ENCODE measurements at places on chromosomes 5 and 9. TPM values are rescaled to one million over a fixed set of nuclear protein-coding genes. Genes with fewer than 3 reads are reported as not detected.

DNA sequence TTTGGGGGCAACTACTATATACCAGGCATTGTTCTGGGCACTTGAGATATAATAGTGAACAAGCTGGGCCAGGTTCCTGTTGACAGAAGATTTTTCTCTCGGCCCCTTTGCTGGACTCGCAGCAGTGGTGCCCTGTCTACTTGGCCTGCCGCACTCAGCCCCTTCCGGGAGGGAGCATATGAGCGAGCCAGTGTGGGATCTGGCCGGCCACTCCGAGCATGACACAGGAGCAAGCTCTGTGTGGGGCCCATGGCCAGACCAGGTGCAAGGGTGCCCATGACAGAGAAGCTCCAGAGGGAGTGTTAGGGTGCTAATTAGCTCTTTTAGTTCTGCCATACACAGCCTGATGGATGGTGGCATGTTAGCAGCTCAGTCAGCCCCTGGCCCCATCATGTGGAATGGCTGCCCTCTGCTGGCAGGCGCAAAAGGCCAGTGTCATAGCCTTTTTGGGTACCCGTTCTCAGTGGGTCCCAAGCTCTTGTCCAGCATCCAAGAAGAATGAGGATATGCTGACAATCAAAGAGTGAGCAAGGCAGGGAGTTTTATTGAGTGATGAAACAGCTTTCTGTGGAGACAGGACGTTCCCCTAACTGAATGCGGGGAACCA is 9.3 kb upstream of the KIF4B start:
- no peak for DNase-seq

DNA sequence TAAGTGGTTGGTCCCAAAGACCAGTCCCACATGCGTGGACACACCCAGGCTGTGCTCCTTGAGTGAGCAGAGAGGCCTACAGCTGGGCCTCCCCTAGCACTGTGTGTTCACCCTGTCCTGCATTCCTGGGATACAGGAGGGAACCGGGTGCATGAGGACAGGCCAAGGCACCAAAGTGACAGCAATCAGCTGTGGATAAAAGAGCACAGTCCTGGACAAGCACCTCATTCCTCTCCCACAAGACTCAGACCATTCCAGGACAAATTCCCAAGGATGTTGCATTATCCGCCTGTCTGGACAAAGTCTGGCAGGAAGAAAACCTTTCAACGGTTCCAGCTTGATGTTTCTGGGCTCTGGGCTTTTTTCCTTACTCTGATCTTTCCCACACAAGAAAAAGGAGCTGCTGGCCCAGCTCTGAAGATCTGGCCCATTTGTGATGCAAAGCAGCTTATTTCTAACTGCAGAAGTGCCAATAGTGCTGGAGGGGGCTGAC is 273.2 kb downstream of the ENC1 start:
- DNase-seq: no peak

DNA sequence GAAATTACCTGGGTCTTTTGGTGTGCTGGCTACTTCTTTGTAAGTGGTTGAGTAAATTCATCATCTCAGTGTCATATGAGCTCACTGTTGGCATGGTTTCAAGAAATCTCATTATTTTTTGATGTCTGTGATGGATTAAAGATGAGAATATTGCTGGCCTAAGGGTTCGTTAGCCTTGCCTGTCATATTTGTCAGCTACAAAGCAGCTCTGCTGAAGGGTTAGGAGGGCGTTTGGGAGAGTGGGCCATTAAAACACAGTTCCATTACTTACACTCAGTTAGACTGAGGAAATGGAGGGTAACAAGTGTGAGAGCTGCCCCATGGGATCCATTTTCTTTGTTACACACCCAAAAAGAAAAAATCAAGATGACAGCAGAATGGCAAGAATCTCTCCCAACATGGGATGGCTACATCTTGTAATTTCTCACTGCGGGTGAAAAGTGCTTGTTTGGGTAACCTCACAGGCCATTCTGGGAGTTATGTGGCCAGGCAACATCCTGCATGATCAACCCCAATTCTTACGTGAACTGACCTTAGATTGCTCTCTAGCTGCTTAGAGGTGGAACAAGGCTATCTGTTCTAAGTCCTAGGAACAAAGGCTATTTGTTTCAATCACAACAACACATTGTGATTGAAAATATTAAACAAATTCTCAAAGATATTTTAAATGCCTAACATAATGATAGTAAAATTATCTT is 609.5 kb upstream of the RGMB start:
- DNase-seq: no peak

GRCh38 chr5:52359261-52359660 is 428.5 kb upstream of the ITGA1 start:
- no peak for DNase-seq

IFNA2 gene
- not detected for polyA plus RNA-seq

SLC34A1 gene
- 202 TPM for polyA plus RNA-seq

PCDHGB1 gene
- polyA plus RNA-seq: 2.5 TPM
